ENCODE measurements at places on chromosomes 11 and 22. TPM values are rescaled to one million over a fixed set of nuclear protein-coding genes. Genes with fewer than 3 reads are reported as not detected.

DNA sequence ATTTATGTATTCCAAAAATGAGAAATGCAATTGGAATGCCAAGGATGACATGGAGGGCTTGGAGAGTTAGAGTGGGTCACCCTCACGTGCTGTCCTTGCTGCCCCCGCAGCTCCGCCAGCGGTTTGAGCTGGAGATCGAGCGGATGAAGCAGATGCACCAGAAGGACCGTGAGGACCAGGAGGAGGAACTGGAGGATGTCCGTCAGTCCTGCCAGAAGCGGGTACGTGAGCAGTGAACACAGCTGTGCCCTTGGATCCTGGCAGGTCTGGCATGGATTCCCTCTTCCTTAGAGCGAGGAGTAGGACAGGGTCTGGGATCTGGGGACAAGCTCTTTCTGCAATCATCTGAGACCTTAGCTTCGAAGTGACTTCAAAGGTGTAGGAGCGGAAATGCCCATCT is 166.2 kb downstream of the MYO18B start:
- DNase-seq, result no peak

Gene NELL1
- total RNA-seq, result not detected

- no peak for DNase-seq
Observed at GRCh38 chr11:76803811-76804600, 20.9 kb downstream of the TSKU start.

GRCh38 chr11:30171661-30172060 is 59.2 kb upstream of the FSHB start:
- DNase-seq, result no peak

DNA sequence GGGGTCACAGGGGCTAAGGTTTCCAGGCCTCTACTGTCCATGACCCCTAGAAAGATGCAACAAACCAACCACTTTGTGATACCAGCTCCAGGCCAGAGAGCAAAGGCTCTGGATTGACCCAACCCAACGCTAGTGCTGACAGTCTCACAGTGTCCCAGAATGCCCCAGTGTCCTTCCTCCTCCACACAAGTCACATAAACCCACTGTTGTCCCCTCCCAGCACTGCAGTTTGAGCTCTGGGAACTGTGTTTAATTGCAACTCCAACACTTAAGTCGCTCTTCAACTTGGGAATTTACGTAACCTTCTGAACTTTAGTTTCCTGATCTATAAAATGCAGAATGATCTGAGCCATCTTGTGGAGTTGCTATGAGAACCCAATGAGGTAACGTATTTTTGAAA is 47.5 kb downstream of the PC start:
- DNase-seq, result no peak

GRCh38 chr11:125263268-125263790 is 98.8 kb downstream of the PKNOX2 start:
- DNase-seq, result peak; percentile 100

Gene C11orf16
- total RNA-seq, result not detected

DNA sequence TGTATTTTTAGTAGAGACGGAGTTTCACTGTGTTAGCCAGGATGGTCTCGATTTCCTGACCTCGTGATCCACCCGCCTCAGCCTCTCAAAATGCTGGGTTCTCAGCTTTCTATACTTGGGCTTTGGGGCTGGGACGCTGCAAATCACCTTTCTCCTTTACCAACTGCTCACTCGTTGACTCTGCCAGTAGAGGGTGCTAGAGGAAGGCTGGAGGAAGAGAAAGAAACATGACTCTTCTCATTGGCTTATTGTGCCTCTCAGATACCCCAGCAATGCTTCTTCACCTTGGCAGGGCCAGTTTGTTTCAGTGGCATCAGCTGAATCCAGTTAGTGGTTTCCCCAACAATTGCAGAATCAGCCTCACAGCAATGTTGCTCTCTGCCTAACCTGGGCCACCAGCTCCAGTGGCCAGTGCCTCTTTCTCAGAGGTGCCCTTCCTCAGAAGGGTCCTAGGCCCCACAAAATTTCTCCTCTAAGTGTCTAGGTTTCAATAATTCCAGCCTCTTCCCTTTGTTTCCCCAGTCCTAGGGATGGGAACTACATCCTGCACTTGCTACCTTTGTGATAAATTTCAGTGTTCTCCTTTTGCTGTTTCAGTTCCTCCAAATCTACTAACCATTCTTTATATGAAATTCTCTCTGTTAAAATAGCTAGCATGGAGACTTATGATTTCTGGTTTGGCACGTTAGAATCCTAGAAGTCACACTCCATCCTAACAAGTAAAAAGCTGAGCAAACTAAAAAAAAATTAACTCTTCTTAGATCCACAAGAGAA is 71.5 kb upstream of the VSTM5 start:
- DNase-seq, result peak; percentile 74

GRCh38 chr22:44261861-44262595 is 50.7 kb downstream of the SHISAL1 start:
- DNase-seq, result no peak

DNA sequence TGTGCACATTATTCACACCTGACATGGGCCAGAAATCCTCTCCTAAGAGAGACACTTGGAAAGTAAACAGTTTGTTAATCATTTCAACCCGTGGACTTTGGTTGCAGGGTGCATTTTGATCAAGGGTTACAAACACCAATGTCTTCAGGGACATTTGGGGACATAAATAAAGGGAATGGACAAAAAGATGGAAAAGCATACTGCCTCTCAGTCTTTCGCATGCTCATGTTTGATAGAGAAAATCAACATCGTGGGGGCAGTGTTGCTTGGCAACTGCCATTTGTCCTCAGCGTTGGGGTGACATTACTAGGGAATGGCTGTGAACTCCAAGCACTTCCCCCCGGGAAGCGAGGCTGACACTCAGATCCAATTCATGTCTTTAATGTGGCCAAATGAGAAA is 114.7 kb upstream of the OR4B1 start:
- DNase-seq, result no peak

DNA sequence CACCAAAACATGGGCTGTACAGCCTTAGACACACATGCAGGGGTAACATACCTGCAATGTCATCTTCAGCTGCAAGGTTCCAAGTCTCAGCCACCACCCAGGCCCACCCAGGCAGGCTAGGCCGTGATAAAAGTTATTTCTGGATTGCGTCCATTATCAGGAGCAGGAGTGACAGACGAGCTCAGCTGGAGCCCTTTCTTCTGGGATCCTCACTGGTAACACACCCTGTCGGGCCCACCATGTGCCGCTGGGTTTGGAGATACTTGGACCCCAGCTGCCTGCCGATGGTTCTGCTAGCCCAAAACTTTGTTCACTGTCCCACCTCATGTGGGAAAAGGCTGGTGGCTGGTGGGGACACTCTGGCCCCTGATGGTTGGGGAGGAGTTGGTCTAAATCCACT is 24.8 kb downstream of the TMPRSS5 start:
- no peak for DNase-seq

Gene TSSK2
- total RNA-seq, result not detected

DNA sequence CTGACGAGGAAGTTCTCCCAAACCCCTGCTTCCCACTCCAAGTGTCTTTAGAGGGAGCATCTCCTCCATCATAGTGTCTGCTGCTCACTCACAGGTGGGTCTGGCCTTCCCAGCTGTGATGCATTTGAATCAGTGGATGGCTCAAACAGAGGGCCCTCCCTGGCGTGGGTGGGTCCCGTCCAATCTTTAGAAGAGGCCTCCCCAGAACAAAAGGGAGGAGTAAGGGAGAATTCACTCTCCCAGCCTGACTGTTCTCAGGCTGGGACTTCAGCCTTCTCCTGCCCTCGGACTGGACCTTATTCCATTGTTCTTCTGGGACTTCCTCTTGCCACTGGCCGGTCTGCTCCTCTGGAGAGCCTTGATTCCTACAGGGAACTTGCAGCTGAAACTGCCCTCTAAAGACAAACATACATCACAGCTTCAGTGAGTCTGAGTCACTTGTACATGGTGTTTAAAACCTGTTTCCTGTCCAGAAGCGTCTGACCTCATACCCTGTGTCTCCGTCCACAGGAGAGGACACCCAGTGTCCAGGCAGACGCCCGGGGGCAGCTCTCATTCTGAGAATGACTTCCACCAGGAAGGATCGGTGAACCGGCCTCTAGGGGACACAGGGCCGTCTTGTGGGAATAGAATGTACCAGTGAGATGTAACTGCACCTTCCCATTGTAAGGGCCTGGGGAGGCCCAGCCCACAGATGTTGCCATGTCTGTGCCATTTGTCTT is 234.7 kb downstream of the BRD1 start:
- DNase-seq, result no peak

- no peak for DNase-seq
Observed at GRCh38 chr11:66359662-66360087, 11.9 kb downstream of the SLC29A2 start.

Gene SCGB1A1
- not detected for total RNA-seq

DNA sequence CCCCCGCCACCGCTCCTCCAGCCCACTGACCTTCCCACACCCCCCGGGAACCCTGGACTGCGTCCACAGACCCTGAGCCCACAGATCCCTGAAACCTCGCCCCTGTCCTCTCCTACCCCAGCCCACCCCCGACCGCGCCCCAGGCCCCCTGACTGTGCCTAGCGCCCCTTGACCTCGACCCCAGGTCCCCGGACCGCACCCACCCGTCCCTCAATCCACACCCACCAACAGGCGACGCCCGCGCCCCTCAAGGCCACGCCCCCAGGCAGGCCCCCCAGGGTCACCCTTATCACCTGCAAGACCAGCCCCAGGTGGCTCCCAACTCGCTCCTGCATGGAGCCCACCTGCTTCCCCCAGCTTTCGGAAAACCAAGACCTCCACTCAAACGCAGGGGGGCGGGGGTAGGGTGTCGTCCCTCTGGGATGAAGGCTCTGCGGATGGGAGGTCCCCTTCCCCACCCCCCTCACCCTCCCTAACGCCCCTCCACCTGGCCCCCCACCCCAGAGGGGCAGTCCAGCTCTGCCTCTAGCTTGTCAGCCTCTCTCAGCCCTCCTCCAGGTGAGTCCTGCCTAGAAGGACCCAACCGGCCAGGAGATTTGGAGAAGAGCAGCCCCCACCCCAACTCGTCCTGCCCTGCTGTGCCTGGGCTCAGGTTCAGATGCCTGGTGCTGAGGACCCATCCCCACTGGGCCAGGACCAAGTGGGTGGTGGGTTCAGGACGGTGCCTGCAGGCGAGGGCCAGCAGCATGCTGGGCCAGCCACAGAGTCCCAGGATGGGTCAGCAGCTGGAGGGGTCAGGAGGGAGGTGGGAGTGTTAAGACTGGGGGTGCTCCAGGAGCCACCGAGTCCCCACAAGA is 3.1 kb upstream of the IL17REL start:
- DNase-seq, result no peak

GRCh38 chr11:42179216-42179615 is 719.8 kb upstream of the LRRC4C start:
- DNase-seq, result no peak

DNA sequence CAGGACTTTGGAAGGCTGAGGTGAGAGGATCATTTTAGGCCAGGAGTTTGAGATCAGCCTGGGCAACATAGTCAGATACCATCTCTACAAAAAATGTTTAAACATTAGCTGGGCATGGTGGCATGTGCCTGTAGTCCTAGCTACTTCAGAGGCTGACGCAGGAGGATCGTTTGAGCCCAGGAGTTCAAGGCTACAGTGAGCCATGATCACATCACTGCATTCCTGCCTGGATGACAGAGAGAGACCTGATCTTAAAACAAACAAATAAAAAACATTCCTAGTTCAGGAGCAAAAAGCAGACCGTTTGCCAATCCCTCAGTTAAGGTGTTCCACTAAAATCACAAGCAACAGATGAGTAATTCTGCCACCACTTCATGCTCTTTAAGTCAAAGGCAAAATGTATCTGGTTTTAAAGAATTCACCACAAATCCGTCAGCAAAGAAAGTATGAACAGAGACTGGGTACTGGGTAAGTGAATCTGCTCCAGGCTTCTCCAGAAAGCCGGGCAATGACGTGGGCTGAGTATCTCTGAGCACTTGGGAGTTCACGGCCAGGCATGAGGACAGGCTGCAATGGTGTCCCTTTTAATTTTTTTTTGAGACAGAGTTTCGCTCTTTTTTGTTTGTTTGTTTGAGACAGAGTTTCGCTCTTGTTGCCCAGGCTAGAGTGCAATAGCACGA is 19.5 kb downstream of the CLTCL1 start:
- no peak for DNase-seq

DNA sequence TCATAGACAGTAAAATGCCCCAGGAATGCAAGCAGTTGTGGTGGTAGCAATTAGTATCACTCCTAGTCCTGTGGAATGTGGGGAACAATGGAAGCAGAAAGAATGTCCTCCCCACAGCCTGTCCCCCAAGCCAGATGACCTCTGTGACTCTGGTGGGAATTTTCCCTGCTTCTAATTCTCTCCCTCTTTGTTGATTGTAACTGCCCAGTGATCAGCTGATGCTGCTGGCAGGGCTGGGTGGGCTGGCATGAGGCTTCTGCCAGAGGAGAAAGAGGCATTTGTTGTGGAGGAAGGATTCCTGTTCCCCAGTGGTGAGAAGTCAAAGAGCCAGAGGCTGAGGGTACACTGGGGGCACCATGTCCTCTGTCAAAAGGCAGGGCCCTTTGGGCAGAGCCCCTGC is 116.7 kb upstream of the NCAM1 start:
- DNase-seq, result no peak

Gene SLC17A6
- not detected for total RNA-seq

DNA sequence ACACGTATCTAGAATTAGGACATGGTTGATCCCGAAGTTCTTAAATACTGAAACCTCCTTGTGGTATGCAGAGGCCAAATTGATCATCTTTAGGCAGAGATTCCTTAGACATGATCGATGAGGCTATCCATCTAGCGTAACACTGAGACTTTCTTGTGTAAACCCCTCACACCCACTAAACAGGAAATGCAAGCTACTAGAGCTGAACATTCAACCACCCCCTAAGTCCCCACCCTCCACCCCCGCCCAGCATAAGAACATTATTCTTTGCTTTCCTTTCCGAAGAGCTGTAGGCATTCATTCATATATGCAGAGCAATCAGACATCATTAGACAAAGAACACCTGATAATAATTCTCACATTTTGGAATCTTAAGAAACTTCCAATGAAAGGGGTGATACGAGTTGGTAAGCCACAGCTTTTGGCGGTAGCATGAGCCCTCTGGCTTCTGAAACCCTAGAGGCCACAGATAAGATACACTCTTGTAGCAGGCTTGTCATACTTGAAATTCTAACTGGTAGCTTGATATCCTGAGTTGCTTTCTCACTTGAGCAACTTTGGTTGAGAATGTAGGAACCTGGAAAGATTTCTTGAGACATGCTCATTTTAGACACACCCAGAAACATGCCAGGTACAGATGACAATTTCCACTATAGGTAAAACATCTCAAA is 42.2 kb downstream of the FLI1 start:
- DNase-seq, result no peak

GRCh38 chr11:65506290-65506771 is 7.5 kb downstream of the MALAT1 start:
- DNase-seq, result no peak

- no peak for DNase-seq
Observed at GRCh38 chr11:64009710-64010109, 23.5 kb downstream of the OTUB1 start.

DNA sequence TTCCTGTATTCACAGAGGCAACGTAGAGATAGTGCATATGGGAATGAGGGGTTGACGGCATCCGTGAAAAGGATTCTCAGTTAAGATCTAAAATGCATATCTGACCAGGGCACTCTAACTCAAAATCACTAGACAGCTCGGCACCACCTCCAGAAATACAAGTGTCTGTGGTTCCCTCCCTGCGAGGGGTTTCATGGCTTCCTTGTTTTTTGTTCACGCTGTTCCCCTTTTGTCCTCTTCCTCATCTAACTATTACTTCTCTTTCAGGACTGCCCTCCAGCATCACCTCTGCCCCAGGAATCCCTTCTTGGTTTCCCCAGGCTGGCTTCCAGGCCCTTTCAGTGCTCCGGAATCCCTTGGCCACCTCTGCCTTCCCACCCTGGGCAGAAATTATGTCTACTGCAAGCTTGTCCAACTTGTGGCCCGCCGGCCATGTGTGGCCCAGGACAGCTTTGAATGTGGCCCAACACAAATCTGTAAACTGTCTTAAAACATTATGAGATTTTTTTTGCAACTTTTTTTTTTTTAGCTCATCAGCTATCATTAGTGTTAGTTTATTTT is 159.9 kb downstream of the FBXO7 start:
- no peak for DNase-seq

Gene ATG16L2
- total RNA-seq, result 6.8 TPM
